ENCODE measurements at places on chromosomes 1 and 21.

DNA sequence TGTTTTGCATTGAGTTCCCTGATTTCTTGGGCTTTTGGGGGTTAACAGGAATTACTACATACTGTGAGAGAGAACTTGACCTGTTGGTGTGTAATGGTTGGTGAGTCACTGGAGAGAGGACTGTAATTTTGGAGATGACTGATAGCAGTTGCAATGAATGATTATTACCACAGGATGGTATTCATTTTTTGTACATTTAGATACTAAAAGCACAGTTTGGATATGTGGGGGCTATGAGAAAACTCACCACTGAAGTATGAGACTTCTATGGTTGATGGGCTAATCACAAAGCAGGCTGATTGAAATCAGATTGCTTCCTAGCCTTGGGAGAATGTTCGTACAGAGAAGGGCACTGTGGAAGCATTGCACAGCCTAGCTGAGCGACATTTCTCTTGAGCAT is 1571.3 kb upstream of the PRMT6 start:
- ATAC-seq: no peak

DNA sequence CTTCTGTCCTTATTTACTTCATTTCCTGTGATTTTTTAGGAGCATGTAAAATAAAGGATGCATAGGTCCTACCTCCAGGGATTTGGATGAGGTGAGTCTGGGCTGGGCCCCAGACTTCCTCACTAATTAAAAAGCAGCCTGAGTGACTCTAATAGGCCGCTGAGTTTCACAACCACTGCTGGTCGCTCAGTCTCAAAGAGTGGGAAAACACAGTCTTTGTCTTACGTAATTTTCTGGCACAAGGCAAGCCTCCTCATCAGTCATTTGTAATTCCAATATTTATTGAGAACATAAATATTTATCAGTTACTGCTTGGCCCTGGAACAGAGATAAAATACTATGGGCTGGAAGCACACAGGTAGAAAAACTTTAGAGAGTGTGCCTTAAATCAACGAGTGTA is 195.4 kb upstream of the RUNX1 start:
- no peak for ATAC-seq

- no peak for ATAC-seq
Measured at GRCh38 chr1:204563307-204563706, 47.1 kb downstream of the MDM4 start.

- no peak for ATAC-seq
Measured at GRCh38 chr1:188761226-188761625, 1716.4 kb downstream of the BRINP3 start.

GRCh38 chr1:24908591-24909259 is 21.4 kb downstream of the RUNX3 start:
- ATAC-seq: no peak

DNA sequence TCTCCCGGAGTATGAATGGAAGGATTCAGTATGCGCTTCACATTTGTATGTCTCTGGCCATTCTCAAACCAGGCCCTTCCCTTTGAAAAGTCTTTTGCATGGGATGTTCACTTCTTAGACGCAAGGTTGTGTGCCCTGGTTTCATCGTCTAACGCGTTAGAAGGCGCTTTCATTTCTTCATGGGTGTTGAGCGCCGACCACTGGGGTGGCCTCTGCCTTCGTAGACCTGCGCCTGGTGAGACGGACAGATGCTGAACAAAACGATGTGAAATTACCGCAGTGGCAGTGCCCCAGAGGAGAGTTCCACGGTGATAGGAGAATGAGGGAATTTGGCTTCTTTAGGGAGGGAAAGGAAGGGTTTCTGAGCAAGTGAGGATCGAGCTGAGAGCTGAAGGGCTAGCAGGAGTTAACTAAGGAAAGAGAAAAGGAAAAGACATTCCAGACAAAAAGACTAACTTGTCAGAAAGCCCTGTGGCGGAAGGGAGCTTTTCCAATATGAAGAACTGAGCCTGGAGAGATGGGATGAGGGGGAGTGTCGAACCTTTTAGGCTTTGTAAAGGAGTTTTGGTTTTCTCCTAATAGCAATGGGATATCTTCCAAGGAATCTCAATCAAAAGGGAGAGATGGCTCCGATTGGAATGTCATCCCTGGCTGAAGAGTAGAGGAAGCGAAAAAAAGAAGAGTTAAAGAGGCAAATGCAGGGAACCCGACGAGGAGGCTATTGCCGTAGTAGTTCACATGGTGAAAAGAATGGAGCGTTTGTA is 951 bp downstream of the GGPS1 start:
- no peak for ATAC-seq

DNA sequence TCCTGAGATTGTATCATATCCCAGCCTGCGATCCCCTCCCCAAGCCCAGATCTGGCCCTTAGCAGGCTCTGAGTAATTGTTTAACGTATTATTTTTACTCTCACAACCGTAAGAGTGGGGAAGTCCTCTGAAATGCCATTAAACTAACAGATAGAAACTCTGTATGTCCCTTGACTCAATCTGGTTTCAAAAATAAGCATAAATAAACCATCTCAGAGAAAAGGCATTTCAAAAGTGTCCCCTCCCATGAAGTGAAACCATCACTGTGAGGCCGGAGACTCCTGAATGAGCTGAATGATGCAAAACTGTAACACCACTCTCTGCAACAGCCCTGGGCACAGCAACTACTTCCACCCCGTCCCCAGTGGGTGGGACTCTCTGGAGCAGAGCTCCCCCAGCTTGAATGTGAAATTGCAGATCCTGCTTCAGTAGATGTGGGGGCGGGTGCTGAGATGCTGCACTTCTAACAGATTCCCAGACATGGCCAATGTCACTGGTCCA is 104.1 kb downstream of the SYF2 start:
- no peak for ATAC-seq

DNA sequence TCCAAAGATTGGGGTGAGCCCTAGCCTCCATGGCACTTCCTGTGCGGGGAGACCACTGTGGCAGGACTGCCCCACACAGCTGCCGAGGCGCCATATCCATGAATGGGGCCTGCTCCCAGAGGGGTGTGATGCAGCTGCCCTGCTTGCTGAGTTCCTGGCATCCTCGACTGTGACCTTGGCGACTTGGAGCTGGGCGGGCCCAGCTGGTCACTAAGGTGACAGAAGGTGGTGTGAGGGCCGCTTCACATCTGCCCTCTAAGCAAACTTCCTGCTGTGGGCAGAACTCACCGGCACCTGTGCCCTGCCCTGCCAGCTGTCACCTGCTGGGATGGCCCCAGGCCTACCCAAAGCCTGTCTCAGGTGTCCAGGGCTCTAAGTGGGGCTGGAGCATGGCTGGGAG is 9.0 kb downstream of the TMEM61 start:
- peak; percentile 24 for ATAC-seq

DNA sequence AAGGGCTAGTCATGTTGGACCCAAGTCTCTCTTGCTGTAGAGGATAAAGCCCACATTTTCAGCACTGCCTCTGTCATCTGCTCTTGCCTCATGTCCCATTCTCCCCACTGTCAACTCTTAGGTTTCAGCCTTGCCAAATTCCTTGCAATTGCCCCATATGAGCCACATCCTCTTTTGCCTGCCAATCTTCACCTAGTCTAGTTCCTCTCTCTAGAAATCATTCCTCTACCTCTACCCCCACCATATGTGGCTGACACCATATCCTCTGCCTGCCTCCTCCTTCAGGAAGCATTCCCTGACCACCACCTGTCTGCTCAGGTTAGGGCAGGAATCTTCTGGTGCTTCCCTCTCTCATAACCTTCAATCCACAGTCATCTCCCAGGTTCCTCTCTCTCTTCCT is 38.2 kb downstream of the SLC9A1 start:
- ATAC-seq: no peak

- no peak for ATAC-seq
Measured at GRCh38 chr1:225872075-225872430, 10.1 kb downstream of the TMEM63A start.

- ATAC-seq: no peak
Measured at GRCh38 chr1:207103892-207104373, at the start of gene C4BPA. C4BPA (plus strand) TSS chr1:207104233; CDS start chr1:207113026, 8,793 bp downstream.

DNA sequence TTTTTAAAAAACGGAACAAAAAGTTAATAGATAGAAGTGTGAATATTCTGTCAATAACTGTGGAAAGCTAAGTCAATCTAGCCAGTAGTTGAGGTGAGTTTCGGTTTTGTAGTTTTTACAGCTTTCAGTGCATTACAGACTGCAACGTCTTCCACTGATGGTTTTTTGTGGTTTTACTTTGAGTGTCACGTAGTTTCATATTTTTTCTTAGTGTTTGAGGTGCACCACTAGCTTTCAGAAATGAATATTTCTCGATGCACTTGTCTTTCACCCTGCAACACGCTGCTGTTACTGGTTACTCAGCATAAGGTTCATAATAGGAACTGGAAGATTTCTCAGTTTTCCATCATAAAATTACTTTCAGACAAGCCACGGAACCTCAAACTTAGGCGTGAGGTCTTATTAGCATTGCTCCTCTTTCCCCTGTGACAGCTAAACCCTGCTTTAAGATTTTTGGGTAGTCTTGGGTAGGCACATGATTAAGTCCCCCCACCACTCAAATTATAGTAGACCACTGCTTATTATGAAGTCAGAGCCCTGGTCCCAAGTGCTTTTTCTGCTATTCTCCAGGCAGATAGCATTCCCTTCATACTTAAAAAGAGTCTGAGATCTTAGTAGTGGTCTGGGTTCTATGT is 1412.7 kb downstream of the KCNT2 start:
- no peak for ATAC-seq

- ATAC-seq: no peak
Measured at GRCh38 chr1:87583459-87583858, 254.8 kb downstream of the LMO4 start.
